ENCODE measurements at places on chromosomes 4 and X. TPM values are rescaled to one million over a fixed set of nuclear protein-coding genes. Genes with fewer than 3 reads are reported as not detected.

The SEL1L3 gene
- 9.5 TPM for total RNA-seq

The OGT gene
- 104 TPM for total RNA-seq

The USP26 gene
- total RNA-seq: not detected

The ENPEP gene
- 3.1 TPM for total RNA-seq

GRCh38 chr4:7213807-7214206, 21.5 kb downstream of the SORCS2 start:
- DNase-seq: no peak

DNA sequence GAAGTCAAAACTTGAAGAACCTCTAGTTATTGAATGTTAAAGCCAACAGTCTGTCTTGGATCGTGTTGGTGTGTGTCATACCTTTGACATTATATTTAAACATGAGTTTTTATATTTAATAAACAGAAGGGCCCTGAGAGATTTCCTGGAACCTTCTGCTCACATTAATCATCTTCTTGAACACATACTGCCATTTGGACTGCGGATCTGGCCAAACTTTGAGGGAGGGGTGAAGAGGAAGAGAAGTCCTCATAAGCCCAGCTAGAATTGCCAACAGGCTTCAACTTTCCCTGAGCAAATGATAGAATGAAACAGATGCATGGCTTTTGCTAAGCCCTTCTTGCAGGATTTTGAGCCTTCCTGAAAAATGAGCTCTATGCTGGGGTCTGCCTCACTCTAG, 27.4 kb downstream of the CCKAR start:
- no peak for DNase-seq

DNA sequence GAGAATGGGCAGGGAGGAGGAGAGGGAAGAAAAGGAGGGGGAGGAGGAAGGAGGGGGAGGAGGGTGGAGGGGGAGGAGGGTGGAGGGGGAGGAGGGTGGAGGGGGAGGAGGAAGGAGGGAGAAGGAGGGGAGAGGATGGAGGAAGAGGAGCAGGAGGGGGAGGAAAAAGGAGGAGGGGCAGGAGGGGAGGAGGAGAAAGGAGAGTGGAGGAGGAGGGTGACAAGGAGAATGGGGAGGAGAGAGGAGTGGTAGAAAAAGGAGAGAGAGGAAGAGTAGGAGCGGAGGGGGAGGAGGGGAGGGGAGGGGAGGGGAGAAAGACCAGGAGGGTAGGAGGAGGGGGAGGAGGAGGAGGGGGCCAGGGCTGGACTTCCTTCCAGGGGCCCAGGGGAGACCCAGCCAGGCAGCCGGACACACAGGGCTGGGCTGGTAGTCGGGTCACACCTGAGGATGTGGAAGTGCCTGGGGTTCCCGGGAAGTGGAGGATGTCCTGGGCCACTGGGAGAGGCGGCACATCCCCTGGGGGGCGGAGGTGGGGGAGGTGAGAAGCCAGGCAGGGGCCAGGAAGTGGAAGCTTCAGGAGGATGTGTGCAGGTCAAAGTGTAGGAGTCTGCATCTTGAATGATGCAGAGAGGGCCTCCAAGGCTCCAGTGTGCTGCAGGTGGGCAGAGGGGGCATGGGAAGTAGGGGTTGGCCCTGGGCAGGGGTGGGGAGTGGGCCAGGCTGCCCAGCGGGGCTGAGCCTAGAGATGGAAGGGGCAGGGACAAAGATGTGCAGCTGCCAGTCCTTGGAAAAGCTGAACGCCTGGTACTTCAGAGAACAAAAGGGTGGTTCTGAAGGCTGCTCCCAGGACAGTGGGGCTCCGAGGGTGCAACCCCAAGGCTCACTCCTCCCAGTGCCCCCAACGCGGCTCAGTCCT, 18.8 kb downstream of the IL3RA start:
- peak; percentile 53 for DNase-seq

DNA sequence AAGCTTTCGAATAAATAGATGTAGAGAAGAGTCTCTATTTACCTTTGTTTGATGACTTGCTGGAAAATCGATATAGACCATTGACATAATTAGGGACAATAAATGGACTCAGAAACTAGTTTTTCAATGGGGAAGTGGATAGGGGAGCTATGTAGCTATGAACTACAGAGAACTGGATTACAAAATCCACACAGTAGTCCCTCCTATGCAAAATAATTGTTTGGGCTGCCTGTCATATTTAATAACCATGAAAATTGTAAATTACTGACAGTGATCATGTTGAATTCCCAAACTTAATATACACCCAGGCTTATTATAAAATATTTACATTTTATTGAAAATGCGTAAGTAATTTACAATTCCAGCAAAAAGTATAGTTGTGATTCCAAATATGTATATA, 333.1 kb upstream of the FAM241A start:
- DNase-seq: no peak

- DNase-seq: no peak
Observed at GRCh38 chr4:187127456-187127855, 403.8 kb upstream of the FAT1 start.

DNA sequence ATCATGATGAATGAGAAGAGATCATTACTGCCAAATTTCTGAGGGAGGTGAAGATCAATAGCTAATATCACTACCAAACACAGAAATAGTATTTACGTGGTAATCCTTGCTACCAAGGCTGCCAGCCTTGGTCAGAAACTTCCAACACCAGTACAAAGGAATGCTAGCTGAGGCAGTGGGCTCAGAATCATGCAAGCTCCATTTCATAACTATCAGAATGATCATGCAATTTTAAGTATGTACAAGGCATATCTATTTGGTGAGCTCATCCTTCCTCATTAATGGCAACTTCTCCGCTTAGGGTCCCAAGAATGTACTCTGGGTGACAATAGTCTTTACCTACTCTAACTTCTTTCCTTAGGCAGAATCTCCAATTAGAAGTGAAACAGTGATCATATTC, 135.0 kb downstream of the GPC3 start:
- no peak for DNase-seq

DNA sequence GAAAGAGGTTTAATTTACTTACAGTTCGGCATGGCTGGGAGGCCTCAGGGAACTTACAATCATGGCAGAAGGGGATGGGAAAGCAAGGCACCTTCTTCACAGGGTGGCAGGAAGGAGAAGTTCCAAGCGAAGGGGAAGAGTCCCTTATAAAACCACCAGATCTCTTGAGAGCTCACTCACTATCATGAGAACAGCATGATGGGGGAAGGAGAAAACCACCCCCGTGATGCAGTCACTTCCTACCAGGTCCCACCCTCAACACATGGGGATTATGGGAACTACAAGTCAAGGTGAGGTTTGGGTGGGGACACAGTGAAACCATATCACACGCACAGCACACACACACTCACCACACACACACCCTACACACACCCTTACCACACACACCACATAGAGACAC, 104.3 kb downstream of the DCTD start:
- DNase-seq: no peak

DNA sequence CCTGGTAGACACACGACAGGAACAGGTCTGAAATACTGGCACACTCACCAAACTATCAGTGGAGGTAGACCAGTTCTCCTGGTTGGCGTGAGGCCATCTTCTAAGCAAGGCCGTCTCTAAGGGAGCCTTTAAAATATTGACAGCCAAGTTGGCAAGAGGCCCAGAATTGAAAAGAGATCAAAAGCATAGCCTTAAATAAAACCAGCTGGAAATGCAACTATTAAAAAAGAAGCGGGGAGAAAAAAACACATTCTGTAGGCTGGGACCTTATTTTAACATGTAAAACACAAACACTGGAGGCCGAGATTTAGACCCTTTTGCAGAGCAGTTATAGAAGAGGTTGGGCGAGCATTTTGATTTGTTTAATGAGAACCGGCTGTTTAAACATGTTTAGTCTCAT, 233.0 kb upstream of the CLNK start:
- no peak for DNase-seq

GRCh38 chr4:143046454-143046853, 138.3 kb upstream of the USP38 start:
- no peak for DNase-seq

GRCh38 chr4:39716356-39716755, 18.4 kb downstream of the UBE2K start:
- DNase-seq: no peak

- no peak for DNase-seq
Observed at GRCh38 chrX:139766545-139766983, 58.6 kb upstream of the MCF2 start.

- no peak for DNase-seq
Observed at GRCh38 chr4:172390331-172390730, 577.1 kb downstream of the GALNTL6 start.

GRCh38 chr4:54737421-54737820, 79.7 kb downstream of the KIT start:
- no peak for DNase-seq

- no peak for DNase-seq
Observed at GRCh38 chr4:89617317-89617716, 219.6 kb downstream of the SNCA start.

DNA sequence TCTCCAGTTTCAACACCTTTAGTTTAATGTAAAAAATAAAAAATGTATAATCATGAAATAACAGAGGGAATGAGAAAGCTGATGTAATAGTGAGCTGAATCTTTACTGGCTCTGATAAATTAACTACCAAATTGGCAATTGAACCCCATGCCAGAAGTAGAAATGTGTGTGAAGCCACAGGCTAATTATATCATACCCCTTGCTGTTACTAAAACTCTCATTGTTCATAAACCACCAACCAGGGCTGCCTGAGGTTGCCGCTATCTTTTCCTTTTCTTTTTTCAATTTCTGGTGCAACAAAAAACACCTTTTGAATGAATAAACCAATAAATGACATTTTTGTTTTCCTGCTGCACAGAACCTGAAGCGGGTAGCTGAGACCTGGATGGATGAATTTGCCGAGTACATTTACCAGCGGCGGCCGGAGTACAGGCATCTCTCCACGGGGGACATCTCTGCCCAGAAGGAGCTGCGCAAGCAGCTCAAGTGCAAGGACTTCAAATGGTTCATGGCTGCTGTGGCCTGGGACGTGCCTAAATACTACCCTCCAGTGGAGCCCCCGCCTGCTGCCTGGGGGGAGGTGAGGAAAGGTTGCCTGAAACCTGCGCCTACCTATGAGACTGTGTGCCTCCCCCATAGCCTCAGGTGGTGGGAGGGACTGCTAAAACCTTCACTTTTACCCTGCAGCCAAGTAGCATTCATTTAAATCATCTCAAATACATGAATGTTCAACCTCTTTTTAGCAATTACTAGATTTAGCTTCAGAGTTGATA, 216.7 kb upstream of the GALNT7 start:
- no peak for DNase-seq

DNA sequence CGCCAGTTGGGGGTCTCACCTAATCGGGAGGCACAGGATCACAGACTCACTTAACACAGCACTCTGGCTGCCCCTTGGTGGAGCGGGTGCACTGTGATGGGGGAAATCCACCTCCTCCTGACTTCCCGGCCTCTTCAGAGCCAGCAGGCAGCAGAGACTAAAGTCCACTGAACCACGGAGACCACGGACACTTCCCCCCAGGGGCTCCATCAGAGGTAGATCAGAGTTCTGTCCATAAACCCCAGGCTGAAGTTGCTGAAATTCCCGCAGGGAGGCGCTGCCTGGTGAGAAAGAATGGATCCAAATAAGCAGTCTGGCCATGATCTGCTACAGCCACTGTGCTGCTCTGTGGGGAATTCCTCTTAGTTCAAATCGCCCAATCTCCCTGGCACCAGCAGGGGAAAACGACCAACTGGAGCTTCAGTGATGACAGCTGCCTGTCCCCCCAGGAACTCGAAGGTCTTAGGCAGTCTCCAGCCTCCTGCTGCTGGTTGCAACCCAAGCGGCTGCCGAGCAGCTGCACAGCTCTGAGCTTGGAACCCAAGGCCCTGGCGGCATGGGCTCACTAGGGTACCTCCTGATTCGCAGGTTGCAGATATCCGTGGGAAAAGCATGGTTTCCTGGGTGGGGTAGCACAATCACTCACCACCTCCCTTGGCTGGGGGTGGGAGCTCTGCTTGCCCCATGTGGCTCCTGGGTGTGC, 106.9 kb upstream of the DCAF12L2 start:
- no peak for DNase-seq

Measured in posterior vena cava (tissue), 2 donors.